ENCODE measurements at places on chromosomes 6 and 20.

DNA sequence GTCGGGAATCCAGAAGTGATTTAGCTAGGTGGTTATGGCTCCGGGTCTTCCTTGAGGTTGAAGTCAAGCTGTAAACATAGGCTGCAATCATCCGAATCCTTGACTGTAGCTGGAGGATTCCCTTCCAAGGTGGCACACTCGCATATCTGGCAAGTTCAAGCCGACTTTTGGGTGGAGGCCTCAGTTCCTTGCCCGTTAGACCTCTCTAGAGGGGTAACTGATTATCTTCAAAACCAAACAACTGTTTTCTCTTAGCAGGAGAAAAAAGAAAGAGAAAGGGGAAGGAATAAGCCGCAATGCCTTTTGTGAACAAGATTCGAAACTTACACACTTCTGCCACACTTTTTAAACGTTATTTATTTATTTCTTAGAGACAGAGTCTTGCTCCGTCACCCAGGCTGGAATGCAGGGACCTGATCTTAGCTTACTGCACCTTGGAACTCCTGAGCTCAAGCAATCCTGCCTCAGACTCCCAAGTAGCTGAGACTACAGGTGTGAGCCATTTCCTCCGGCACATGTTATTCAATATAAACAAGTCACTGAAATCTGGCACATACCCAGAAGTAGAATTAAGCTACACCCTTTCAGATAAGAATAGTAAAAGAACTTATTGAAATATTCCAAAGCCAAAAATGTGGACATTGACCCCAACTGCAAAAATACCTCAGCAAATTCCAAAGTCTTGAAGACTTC is 76.3 kb downstream of the HFE start:
- H3K27me3 ChIP-seq, result peaks cover 2% of the 10 kb centered on the region
- no peak for DNase-seq
- peaks cover 66% of the 10 kb centered on the region for H3K4me1 ChIP-seq
- peaks cover 41% of the 10 kb centered on the region for H3K36me3 ChIP-seq
- peak overlapping the region; percentile 61 for H3K27ac ChIP-seq

GRCh38 chr6:34259529-34260069 is 10.8 kb upstream of the SMIM29 start:
- H3K27ac ChIP-seq, result no peak overlapping the region
- DNase-seq, result no peak
- no peaks in the 10 kb centered on the region for H3K36me3 ChIP-seq

DNA sequence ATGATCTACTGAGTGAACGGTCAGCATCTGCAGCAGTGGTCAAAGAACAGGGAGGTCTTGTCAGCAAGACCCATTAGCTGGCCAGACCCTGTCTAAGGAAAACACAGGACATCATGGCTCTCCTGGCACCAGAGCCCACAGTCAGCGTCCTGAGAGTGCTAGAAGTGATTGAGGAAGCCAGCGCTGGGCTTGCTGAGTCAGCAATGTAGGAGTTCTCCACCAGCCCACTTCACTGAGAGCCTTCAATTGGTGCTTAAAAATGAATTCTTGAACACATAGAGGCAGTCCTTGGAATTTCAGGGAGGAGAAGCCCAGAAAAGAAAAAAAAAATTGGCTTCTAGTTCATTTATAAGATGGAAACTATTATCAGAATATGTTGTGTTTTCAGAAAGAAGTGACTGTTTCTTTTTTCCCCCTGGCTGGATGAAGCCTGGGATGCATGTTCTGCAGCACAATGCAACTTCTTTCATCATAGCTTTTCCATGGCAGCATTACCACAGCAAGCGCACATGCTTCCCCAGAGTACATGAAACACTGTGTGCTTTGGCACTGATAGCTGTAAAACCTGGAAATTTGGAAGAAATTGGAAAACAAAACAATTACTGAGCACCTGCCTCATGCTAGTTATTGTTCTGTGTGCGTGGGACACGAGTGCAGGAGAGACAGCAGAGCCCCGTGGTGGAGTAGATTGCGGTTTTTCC is 899.9 kb downstream of the C6orf118 start:
- no peak for DNase-seq
- no peaks in the 10 kb centered on the region for H3K36me3 ChIP-seq
- no peaks in the 10 kb centered on the region for H3K4me1 ChIP-seq
- H3K4me3 ChIP-seq, result no peak overlapping the region
- H3K27me3 ChIP-seq, result no peaks in the 10 kb centered on the region

DNA sequence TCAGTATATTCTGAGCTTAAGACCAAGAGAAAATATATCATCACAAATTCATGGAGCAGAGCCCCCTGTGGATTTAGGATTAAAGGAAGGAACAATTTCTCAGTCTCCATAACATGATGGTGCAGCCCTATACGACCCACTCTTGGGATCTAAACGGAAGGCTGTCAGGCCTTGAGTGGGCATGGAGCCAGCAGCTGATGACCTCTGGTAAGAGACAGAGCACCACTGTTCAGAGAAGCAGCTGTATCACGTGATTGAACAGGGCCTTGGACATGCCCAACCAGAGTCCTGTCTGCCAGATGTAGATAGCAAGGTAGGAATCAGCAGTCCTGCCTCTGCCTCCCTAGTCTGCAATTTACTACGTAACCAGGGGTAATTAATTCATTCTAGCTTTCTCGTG is 259.4 kb upstream of the POU3F2 start:
- no peak overlapping the region for H3K27ac ChIP-seq
- no peaks in the 10 kb centered on the region for H3K27me3 ChIP-seq
- no peak for DNase-seq
- no peaks in the 10 kb centered on the region for H3K4me1 ChIP-seq
- no peaks in the 10 kb centered on the region for H3K36me3 ChIP-seq
- no peak overlapping the region for H3K4me3 ChIP-seq

GRCh38 chr20:63703976-63704748 is 3.6 kb downstream of the ARFRP1 start:
- no peak for DNase-seq
- H3K4me1 ChIP-seq, result peaks cover 20% of the 10 kb centered on the region
- H3K4me3 ChIP-seq, result no peak overlapping the region

DNA sequence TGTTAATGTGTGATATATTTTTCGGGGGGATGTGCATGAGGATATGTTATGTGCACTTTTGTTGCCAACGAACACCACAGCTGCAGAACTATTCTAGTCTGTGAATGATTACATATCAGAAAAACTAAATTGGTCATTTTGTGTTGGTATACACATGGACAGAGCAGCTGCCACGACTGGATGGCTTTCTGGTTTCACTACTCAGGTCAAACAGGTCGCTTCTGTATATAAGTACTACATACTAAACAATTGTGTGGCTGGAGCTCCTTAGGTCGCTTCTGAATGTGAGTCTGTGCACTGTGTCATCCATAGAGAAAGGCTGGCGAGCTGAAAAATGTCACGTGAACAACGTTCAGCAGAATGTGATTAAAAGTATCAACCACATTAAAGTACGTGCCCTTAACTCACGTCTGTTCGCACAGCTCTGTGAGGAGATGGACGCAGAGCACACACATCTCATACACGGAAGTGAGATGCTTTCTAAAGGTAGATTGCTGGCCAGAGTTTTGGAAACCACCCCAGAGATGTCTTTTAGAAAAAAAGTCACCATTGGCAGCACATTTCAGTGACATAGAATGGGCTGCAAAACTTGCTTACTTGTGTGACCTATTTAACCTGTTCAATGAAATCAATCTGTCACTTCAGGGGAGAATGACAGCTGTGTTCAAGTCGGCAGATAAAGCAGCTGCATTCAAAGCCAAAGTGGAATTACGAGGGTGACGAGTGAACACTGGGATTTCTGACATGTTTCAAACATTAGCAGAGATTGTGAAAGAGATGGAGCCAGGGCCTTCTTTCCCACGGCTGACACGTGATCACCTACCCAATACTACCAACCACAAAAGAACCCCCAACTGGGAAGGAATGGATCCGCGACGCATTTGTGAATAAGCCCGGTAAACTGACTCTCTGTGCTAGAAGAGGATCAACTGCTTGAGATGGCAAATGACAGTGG is 176.6 kb downstream of the PDE10A start:
- H3K4me1 ChIP-seq, result no peaks in the 10 kb centered on the region
- no peak overlapping the region for H3K4me3 ChIP-seq
